ENCODE measurements at places on chromosomes 2 and 18. TPM values are rescaled to one million over a fixed set of nuclear protein-coding genes. Genes with fewer than 3 reads are reported as not detected.

GRCh38 chr18:25661831-25662230 is 309.9 kb upstream of the ZNF521 start:
- H3K27me3 ChIP-seq: no peaks in the 10 kb centered on the region
- H3K4me3 ChIP-seq: no peak overlapping the region
- H3K36me3 ChIP-seq: no peaks in the 10 kb centered on the region
- H3K4me1 ChIP-seq: no peaks in the 10 kb centered on the region
- no peak overlapping the region for H3K27ac ChIP-seq

GRCh38 chr18:70634576-70635147 is 345.8 kb downstream of the SOCS6 start:
- H3K4me1 ChIP-seq: peaks cover 7% of the 10 kb centered on the region
- no peaks in the 10 kb centered on the region for H3K27me3 ChIP-seq

GRCh38 chr2:86158286-86158685 is 37.0 kb downstream of the IMMT start:
- no peak overlapping the region for H3K27ac ChIP-seq
- peaks cover 58% of the 10 kb centered on the region for H3K36me3 ChIP-seq
- H3K27me3 ChIP-seq: no peaks in the 10 kb centered on the region

GRCh38 chr2:67881816-67882215 is 181.0 kb downstream of the C1D start:
- H3K27me3 ChIP-seq: peaks cover 4% of the 10 kb centered on the region
- no peaks in the 10 kb centered on the region for H3K36me3 ChIP-seq
- no peak overlapping the region for H3K4me3 ChIP-seq
- H3K4me1 ChIP-seq: no peaks in the 10 kb centered on the region

- H3K36me3 ChIP-seq: peaks cover 6% of the 10 kb centered on the region
- DNase-seq: no peak
- H3K4me3 ChIP-seq: no peak overlapping the region
Observed at GRCh38 chr2:233481368-233482142, 85.0 kb downstream of the USP40 start.

GRCh38 chr2:224887141-224887540 is 155.1 kb downstream of the DOCK10 start:
- no peak overlapping the region for H3K4me3 ChIP-seq
- H3K4me1 ChIP-seq: peaks cover 51% of the 10 kb centered on the region
- peaks cover 87% of the 10 kb centered on the region for H3K36me3 ChIP-seq
- no peak for DNase-seq
- H3K27ac ChIP-seq: no peak overlapping the region
- no peaks in the 10 kb centered on the region for H3K27me3 ChIP-seq

GRCh38 chr2:113234721-113235346 is 43.9 kb downstream of the PAX8 start:
- H3K4me3 ChIP-seq: peak overlapping the region; percentile 76
- peaks cover 27% of the 10 kb centered on the region for H3K4me1 ChIP-seq
- no peak for DNase-seq
- no peaks in the 10 kb centered on the region for H3K36me3 ChIP-seq

- H3K4me1 ChIP-seq: no peaks in the 10 kb centered on the region
- H3K36me3 ChIP-seq: no peaks in the 10 kb centered on the region
- no peak for DNase-seq
- no peak overlapping the region for H3K4me3 ChIP-seq
Observed at GRCh38 chr2:10462178-10463083, 14.3 kb upstream of the ODC1 start.

DNA sequence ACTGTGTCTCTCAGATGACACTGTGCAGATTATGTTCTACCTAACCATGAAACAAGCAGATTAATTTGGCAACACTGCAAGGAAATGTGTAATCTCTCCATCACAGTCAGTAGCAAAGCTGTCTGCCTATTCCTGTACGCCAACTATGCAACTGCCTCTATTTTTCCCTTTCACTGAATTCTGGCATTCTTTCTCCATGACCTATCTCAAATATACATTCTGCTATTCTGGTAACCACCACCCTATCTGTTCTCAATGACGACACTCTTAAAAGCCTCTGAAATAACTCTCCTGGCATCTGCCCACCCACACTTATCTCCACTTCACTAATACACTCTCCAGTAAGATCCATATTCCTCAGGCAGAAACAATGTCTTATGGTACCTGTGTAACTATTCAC is 78.7 kb downstream of the ABCA12 start:
- H3K36me3 ChIP-seq: no peaks in the 10 kb centered on the region
- no peaks in the 10 kb centered on the region for H3K4me1 ChIP-seq
- no peak overlapping the region for H3K27ac ChIP-seq
- no peak for DNase-seq
- no peaks in the 10 kb centered on the region for H3K27me3 ChIP-seq
- no peak overlapping the region for H3K4me3 ChIP-seq

- no peak overlapping the region for H3K4me3 ChIP-seq
- no peak for DNase-seq
- H3K27ac ChIP-seq: no peak overlapping the region
- no peaks in the 10 kb centered on the region for H3K4me1 ChIP-seq
Observed at GRCh38 chr18:75114231-75114764, 94.6 kb downstream of the PTGR3 start.

DNA sequence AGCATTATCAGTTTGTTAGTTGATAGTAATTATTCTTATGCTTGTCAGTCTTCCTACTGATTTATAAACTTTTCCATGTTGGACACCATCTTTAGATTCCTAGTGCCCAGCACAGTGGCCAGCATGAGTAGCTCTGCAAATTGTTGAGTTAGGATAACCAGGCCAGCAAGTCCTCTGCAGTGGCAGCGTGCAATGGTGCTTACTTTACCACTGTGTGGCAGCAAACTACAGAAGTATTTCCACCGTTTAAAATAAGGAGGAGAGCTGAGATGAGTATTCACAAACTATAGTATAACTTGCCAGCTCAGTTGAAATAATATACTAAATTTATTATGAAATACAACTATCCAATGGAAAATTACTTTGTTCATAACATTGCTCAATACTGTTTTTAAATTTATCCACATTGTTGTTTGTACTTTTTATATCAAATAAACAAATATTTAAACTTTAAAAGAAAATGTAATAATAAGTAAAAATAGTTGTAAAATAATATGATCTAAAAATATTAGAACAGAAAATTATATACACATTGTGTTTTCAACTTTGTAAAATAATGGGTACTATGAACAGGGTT is 9.3 kb upstream of the THADA start:
- H3K27ac ChIP-seq: no peak overlapping the region
- H3K4me1 ChIP-seq: peaks cover 4% of the 10 kb centered on the region
- H3K27me3 ChIP-seq: peaks cover 11% of the 10 kb centered on the region
- peak; percentile 50 for DNase-seq

DNA sequence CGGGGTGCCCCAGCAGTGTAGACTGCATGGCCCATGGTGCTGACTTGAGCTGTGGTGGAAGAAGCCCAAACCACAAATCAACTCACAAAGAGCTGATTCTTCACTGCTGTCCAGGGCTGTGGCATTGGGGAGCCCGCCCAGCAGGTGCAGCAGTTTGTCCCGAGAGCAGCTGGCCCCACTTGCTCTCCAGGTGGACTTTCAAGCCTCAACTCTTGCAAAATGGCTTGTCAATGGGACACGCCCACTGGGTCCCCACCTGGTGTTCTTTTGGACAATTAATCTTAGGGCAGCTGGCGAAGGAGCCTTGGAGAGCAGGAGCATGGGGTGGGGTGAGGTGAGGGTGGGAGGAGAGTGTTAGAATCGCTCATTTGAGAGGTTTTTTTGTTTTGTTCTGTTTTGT is 117.9 kb downstream of the MYCN start:
- no peak for DNase-seq
- H3K4me3 ChIP-seq: no peak overlapping the region
- H3K36me3 ChIP-seq: no peaks in the 10 kb centered on the region
- H3K4me1 ChIP-seq: no peaks in the 10 kb centered on the region

PIK3C3 gene
- 44.7 TPM for total RNA-seq

RTN4 gene
- 90.3 TPM for total RNA-seq

TMEM247 gene
- not detected for total RNA-seq

Data from activated CD8-positive, alpha-beta T cell treated with anti-CD3 and anti-CD28 coated beads, Interleukin-2, amount 10 ng/mL, durations not matched to agents 7 days and 5 days (primary cell).